ENCODE measurements at places on chromosomes 1 and 21.
A peak's percentile ranks its signal among the peaks of the same experiment; 100 is the strongest.

DNA sequence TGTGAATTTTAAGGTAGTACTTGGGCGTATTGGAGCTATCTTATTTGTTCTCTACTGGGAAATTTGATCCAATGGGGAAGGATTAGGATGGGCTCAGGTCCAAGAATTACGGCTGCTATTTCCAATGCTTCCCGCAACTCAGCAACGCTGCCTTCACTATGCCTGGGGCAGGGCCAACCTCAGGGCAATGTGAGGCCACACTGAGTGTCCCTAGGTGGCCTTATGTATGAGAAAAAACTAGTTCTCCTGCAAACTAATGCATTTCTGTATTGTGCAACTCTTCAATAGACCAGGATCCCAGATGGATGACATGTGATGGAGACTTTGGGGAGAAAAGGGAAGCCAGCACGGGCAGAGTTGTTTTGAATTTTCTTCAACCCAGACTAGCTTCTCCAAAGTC is 168.1 kb downstream of the DUSP10 start:
- peak; percentile 20 for DNase-seq
- no peaks in the 10 kb centered on the region for H3K27me3 ChIP-seq

- no peaks in the 10 kb centered on the region for H3K27me3 ChIP-seq
- no peak overlapping the region for H3K4me3 ChIP-seq
- H3K27ac ChIP-seq, result no peak overlapping the region
- no peaks in the 10 kb centered on the region for H3K4me1 ChIP-seq
- DNase-seq, result no peak
These were observed 37.4 kb downstream of the PTPRC start for GRCh38 chr1:198676253-198676652.

GRCh38 chr1:96723936-96724335 is 2.4 kb downstream of the PTBP2 start:
- DNase-seq, result no peak
- H3K4me3 ChIP-seq, result no peak overlapping the region
- no peaks in the 10 kb centered on the region for H3K27me3 ChIP-seq
- H3K27ac ChIP-seq, result no peak overlapping the region
- peaks cover 20% of the 10 kb centered on the region for H3K4me1 ChIP-seq
- no peaks in the 10 kb centered on the region for H3K36me3 ChIP-seq

- no peak for DNase-seq
- H3K4me3 ChIP-seq, result no peak overlapping the region
- no peaks in the 10 kb centered on the region for H3K27me3 ChIP-seq
- H3K27ac ChIP-seq, result no peak overlapping the region
These were observed 170.7 kb downstream of the NR5A2 start for GRCh38 chr1:200198236-200198635.

DNA sequence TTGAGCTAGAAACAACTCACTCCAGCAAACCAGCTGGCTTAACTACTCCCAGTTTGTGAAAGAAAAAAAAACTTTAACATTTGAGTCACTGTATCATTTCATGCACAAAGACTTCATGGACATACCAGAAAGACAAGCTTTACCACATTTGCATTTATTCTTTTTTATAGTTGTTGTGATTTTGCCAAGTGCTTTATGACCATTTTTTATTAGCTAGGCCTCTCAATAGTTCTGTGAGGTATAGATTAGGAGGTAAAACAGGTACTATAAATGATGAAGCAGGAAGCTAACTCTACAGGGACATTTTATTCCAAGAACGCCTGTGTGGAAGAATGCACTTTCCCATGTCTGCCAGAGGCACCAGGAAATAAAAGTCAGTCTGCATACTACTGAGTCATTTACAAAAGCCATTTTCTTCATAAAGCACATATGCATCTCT is 8.2 kb upstream of the DENND1B start:
- no peaks in the 10 kb centered on the region for H3K36me3 ChIP-seq
- H3K4me1 ChIP-seq, result no peaks in the 10 kb centered on the region
- no peak overlapping the region for H3K4me3 ChIP-seq
- DNase-seq, result no peak
- no peak overlapping the region for H3K27ac ChIP-seq

DNA sequence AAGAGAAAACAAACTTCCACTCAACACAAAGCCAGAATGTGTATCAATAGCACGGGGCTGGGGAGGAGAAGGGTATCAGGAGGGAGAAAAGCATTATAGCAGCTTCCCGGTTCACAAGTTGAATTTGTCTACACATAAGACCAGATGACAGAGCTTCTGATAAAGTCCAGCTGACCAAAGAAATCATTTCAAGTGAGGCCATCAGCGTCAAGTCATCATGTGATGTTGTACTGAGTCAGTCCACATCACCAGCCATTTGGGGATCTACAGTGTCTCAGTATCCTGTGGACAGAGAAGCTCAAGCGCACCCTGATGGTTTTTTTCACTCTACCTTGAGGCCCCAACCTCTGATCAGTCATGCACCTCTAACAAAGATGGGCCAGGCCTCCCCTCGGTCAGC is 33.0 kb downstream of the SETD4 start:
- H3K27ac ChIP-seq, result no peak overlapping the region
- H3K36me3 ChIP-seq, result no peaks in the 10 kb centered on the region
- peaks cover 4% of the 10 kb centered on the region for H3K4me1 ChIP-seq
- no peak for DNase-seq
- H3K27me3 ChIP-seq, result no peaks in the 10 kb centered on the region

GRCh38 chr1:172483448-172483847 is 39.6 kb upstream of the PIGC start:
- H3K4me3 ChIP-seq, result no peak overlapping the region
- no peaks in the 10 kb centered on the region for H3K36me3 ChIP-seq
- H3K4me1 ChIP-seq, result peaks cover 6% of the 10 kb centered on the region
- H3K27me3 ChIP-seq, result no peaks in the 10 kb centered on the region
- no peak for DNase-seq

GRCh38 chr1:220221269-220221668 is 51.0 kb downstream of the RAB3GAP2 start:
- no peak overlapping the region for H3K4me3 ChIP-seq
- DNase-seq, result no peak
- H3K27ac ChIP-seq, result no peak overlapping the region
- H3K4me1 ChIP-seq, result peaks cover 29% of the 10 kb centered on the region
- no peaks in the 10 kb centered on the region for H3K36me3 ChIP-seq

DNA sequence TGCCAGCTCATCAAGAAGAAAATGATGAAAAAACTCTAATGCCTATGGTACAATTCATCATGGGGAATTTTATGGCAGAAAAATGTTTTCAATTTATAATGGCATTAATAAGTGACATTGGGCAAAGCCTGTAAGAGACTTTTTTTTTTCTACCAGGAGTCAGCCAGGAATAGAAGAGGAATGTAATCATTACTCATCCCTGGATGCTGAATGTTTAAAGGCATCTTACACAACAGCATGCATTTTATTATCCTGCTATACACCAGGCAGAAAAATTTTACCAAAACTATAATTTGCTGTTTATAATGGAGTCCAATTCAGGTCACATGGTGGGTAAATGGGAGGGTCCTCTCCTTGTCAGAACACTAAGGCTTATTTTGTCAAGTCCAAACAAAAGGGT is 189.9 kb upstream of the BEND5 start:
- no peak overlapping the region for H3K27ac ChIP-seq
- DNase-seq, result no peak
- H3K4me3 ChIP-seq, result no peak overlapping the region
- no peaks in the 10 kb centered on the region for H3K4me1 ChIP-seq
- no peaks in the 10 kb centered on the region for H3K36me3 ChIP-seq

- H3K27ac ChIP-seq, result no peak overlapping the region
- no peaks in the 10 kb centered on the region for H3K36me3 ChIP-seq
These were observed 391 bp upstream of the KIAA1614 start for GRCh38 chr1:180912211-180912800.

DNA sequence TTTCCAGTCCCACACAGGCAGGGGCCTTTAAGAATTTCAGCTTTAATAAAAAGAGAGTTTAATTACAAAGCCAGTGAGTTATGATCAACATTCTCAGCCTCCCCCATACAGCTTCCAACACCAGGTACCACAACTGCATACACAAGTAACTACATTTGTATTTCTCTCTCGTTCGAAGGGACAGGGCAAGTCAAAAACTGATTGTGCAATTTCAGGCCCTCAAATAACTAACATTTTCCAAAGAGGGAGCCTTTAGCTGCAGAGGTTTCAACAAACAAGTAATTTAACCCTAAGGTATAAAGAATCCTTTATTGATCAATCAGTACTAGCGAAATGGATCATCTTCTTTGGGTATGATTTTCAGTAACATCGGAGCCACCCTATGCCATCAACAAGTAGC is 142.4 kb downstream of the ZNF281 start:
- no peak for DNase-seq
- H3K27ac ChIP-seq, result no peak overlapping the region
- H3K4me1 ChIP-seq, result no peaks in the 10 kb centered on the region
- H3K27me3 ChIP-seq, result no peaks in the 10 kb centered on the region

- H3K4me1 ChIP-seq, result no peaks in the 10 kb centered on the region
- no peaks in the 10 kb centered on the region for H3K27me3 ChIP-seq
- H3K36me3 ChIP-seq, result no peaks in the 10 kb centered on the region
These were observed 171.0 kb downstream of the ZC3H11B start for GRCh38 chr1:219441884-219442283.

DNA sequence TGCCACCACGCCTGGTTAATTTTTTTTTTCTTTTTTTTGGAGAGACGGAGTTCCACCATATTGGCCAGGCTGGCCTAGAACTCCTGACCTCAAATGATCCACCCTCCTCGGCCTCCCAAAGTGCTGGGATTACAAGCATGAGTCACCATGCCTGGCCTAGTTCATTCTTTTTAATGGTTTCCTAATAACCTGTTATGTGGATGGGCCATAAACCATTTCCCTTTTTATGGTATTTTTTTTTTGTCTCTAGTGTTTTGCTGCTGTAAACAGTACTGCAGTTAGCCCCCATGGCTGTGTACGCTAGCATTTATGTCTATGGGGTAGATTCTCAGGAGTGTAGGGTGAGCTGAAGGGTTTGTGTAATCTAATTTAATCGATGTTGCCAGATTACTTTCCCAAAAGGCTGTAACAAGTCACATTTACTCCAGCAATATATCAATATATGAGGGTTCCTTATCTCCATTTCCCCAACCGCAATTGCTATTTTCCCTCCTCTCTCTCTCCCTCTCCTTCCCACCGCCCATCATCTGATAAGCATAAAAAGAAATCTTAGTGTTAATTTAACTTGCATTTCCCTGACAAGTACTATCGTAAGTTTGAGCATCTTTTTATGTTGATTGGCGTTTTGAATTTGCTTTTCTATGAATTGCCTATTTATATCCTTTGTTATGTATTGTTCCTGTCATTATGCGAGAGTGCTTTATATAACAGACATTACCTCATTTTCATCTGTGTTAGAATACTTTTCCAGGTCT is 28.7 kb downstream of the RCSD1 start:
- no peak for DNase-seq
- peaks cover 65% of the 10 kb centered on the region for H3K4me1 ChIP-seq
- H3K27me3 ChIP-seq, result no peaks in the 10 kb centered on the region
- peak overlapping the region; percentile 86 for H3K27ac ChIP-seq
- H3K4me3 ChIP-seq, result no peak overlapping the region
